Large intestine (tissue), 12 donors: ENCODE measurements at places on chromosomes 16 and 17. TPM values are rescaled to one million over a fixed set of nuclear protein-coding genes. Genes with fewer than 3 reads are reported as not detected.
A peak's percentile ranks its signal among the peaks of the same experiment; 100 is the strongest.

GRCh38 chr17:16378636-16379282, 2.1 kb upstream of the UBB start:
- no peak for DNase-seq

- no peak for DNase-seq
Observed at GRCh38 chr17:72711521-72712310, 380.8 kb downstream of the SLC39A11 start.

GRCh38 chr17:15340966-15341365, 431 bp downstream of the TEKT3 start:
- no peak for DNase-seq

DNA sequence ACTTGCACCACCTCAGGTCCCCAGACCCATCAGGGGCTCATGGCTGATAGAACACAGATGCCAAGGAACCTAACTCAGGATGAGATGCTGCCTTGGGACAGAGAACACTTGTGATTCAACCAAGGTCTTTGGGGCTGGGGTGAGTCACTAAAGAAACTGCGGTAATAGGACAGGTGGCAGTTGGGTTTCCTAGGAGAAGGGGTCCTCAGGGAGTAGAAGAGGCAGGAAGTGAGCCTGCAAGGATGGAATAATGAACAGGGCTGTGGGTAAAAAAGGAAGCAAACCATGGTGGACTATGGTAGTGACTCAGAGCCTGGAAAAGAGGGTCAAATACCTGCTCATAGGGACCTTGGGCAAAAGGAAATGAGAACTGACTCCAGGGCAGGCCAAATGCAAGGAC, 6.5 kb upstream of the PNPO start:
- no peak for DNase-seq

- DNase-seq, result no peak
Observed at GRCh38 chr16:31435341-31436220, 7.0 kb downstream of the ZNF843 start.

- peak; percentile 51 for DNase-seq
Observed at GRCh38 chr17:63601439-63602371, 1.0 kb downstream of the TACO1 start.

DNA sequence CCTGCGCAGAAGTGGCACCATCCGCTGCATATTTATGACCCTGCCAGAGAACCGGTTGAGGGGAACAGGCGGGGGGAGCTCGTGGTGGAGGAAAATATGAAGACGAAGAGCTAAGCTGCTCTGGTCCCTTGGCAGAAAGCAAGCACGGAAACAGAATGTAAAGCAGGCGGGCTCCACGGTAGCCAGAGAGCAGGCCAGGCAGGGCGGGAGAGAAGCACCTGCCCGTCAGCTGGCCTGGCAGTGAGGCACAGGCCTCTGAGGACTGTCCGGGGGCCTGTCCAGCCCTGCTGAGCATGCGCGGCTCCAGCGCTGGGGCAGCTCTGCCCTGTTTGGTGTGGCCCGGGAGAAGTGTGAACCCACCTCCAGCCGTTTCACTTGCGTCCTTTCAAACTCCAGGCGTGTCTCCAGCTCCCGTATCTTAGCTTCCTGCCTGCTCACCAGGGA, 46.7 kb downstream of the PIPOX start:
- no peak for DNase-seq

DNA sequence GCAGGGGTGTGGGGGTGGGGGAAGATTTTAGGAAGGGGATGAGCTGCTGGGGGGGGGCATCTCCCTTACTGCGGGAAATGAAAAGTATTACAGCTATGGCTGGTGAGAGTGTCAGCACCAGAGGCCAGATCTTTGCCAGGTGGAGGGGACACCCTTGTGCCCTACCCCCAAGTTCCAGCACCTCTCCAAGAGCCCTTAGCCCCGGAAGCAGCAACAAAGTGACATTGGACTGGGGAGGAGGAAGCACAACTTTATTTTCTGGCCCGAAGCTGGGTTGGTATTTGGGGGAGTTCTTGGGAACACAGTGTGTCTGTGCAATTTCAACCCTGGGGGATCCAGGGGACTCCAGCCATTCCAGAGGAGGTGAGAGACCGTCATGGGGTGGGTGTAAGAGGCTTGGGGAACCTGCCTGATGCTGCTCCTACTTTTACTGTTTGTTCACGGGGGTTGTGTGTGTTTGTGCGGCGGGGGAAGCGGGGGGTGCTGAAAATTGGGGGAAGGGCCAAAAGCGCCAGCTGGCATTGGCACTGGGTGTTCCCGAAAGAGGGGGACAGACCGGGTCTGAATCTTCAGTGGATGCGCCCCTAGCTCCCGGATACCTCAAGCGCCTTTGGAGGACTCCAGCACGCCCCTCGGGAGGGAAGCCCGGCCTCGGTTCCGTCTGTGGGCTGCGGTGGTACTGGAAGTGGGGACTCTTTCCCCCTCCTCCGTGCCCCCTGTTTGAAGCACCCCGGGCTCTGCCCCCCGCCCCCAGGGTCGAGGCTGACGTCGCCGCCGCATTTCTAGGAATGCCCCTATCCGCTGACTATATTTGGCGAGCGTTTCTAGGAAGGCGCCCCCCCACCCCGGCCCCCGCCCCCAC, 230.3 kb downstream of the MRTFB start:
- DNase-seq, result peak; percentile 17

DNA sequence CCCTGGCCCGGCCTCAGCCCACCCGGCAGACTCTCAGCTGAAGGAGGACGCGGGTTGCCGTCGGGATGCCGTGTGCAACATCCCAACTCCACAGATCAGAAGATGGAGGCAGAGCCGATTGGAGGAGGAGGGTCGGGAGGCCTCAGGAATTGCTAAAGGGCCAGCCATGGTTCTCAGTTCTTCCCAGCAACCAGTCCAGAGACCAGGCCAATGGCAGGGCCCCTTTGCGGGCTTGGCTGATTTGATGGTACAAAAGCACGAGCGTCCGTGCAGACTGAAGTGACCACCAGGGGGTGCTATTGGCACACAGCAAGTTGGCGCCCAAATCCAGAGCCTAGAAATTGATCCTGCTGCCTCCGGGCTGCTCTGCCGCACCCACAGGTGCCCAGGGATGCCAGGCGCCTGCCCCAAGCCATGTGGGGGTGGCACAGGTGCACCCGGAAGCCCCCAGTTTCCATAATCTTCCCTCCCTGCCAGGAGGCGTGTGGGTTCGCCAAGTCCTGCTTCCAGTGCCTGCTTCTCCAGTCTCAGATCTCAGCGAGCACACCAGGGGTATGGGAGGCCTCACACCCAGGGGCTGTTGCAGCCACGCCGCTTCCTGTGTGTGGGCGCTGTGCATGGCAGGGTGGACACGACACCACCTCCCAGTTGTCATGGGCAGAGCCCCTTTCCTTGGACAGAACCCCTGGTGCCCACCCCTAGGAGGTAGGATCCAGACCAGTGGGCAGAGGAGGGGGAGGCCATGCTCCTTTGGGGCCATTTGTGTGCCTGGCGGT, 7.1 kb upstream of the TEX19 start:
- DNase-seq, result peak; percentile 86

- no peak for DNase-seq
Observed at GRCh38 chr16:84024854-84025253, 17.7 kb downstream of the SLC38A8 start.

Gene FBXL16
- 3.8 TPM for polyA plus RNA-seq

Gene HCRT
- polyA plus RNA-seq, result 0.13 TPM
